ENCODE measurements at places on chromosomes 11 and 22.

DNA sequence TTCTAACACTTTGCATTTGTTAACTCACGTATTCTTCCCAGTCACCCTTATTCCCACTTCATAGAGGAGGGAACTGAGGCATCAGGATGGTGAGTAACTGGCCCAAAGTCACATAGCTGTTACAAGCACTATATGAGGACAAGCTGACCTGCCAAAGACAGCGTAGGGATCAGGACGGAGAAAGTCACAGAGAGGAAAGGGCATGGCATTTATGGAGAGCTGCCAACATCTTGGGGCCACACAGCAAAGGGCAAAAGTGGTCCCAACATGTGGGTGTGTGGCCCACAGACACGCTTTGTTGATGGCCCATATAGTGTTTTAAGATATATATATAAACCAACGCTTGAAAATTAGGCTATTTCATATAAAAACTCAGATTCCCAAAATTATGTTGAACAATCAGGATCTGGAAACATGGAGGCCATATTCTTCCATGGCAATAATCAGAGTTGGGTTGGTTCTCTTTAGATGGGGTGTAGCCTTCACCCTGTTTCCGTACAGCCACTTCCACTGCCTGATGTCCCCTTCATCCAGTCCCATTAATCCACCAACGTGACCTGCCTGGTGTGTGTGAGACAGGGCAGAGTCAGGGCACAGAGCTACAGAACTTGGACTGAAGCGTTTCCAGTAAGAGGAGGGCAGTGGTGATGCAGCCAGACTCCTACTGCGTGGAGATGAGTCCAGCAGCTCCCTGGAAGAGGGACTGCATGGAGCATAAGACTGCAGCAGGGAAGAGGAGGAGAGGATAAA lies 39.9 kb upstream of the CD5 start:
- DNase-seq = peak; percentile 26

DNA sequence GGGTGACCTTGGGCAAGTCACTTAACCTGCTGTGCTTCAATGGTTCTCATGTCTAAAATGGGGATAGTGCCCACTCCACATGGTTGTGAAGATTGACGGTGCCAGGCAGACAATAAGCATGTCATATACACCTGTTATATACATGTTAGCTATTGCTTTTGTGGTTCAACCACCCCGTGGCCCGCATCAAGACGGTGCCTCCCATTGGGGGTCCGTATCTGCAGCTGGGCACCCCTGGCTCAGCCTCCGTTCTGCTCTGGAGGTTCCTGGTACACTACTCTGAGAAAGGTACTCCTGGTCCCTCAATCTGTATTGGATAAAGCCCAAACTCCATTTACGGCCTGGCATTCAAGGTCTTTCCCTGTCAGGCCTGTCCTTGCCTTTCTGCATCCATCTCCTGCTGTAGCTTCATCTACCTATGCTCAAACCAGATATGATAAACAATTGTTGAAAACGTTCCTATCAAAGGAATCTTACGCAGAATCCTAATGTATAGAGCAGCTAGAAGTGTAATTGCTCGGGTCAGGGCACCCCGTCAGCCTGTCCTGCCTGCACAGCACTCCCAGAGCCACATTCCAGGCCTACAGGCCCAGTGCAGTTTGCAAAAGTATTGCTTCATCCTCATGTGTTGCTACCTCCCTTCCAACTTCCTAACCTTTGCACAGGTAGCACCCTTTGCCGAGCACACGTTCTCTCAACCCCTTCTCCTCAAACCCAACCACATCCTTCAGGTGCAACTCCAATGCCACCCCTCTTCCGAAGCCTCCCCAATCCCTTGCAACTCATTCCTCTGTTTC lies 194.9 kb downstream of the BCR start:
- no peak for DNase-seq

DNA sequence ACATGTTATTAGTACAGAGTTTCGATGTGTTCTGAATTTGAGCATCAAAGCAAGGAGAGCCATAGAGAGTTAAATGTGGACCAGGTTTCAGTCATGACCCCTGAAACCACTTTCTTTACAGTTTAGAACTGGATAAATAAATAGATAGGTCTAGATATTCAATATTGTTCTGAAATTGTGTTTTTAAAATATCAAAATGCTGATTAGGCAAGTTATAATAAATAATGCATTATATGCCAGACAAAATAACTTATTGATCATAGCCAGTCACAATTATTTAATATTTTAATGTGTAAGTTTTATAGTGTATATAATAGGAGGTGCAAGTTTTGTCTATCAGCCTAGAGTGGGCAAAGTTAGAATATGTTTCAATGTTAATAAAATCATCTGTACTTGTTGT lies 569.5 kb downstream of the METTL15 start:
- no peak for DNase-seq

- no peak for DNase-seq
These were observed 97.0 kb downstream of the SYT9 start for GRCh38 chr11:7348432-7349304.

DNA sequence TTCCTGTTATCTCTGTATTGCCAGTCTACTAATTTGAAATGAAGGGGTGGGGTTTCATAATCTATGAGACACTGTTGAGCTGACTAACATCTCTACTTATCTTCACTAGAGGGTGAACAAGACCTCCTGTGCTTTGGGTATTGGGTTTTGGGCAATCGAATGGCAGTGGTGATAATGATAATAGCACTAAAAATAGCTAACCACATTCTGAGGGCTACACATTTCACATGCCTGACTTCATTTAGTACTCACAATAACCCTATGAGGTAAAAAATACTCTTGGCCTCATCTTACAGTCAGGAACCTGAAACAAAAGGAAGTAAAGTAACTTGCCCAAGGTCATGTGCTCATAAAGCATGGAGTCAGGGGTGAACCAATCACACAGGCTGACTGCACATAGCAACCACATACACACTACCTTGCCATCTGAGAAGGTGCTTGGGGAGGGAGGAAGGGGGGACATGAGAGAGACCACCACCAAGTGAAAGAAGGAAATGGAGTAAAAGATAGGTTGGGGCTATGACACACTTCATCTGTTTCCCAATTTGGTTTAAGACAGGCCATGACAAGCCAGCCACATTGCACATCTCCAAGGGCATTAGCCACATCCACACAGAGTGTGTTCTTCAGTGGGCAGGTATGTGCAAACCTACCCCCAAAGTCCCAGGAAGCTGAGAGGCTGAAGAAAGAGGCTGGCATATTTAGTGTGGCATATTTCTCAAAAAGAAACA lies 387.6 kb upstream of the DDI1 start:
- no peak for DNase-seq

DNA sequence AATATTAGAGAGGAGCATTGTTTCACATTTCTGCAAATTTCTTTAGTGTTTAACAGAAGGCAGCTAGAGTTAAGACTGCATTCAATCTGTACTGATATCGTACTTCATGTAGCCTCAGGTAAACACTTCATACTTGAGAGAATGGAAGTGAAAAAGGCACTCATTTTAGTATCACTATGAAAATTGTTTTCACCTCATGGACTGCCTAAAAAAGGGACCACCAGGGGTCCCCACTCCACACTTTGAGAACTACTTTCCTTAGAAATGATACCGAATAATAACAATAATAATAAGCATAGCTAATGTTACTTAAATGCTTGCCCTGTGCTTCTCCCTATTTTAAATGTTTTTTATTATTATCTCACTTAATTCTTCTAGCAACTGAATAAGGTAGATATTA lies 95.1 kb downstream of the BLID start:
- no peak for DNase-seq

DNA sequence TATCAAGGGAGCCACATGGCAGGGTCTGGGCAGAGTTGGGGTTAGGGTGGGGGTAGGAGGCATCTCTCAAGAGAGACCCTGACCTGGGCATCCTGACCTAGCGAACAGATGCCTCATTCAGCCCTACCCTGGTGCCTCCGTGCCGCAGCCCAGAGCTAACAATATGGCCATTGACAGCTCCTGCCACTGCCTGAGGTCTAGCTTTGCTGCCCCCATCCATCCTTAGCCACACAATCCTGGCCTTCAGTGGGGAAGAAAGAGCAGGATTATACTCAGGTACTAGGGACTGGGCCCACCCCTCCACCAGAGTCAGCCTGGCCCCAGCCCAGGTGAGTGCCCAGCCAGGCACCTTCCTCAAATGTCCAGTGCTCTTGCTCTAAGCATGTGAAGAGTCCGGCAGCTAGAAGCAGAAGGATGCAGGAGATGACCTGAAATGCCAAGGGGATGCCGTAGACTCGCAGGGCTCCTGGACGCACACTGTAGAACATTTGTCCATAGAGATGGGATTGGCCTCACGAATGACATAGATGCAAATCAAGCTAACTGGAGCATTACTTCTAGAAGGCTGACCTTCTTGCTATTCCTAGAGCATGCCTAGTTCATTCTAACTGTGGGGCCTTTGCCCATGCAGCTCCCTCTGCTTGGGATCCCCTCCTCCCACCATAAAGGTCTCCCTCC lies 13.3 kb upstream of the SERPINH1 start:
- DNase-seq = no peak

All from MG63 (cell line).